ENCODE measurements at places on chromosomes 4 and X. TPM values are rescaled to one million over a fixed set of nuclear protein-coding genes. Genes with fewer than 3 reads are reported as not detected.
A peak's percentile ranks its signal among the peaks of the same experiment; 100 is the strongest.

MBNL3 gene
- total RNA-seq: 12.0 TPM

GRCh38 chr4:69974631-69975030 lies 9.1 kb upstream of the CSN2 start:
- no peaks in the 10 kb centered on the region for H3K27me3 ChIP-seq
- no peak for DNase-seq
- no peaks in the 10 kb centered on the region for H3K36me3 ChIP-seq
- no peaks in the 10 kb centered on the region for H3K4me1 ChIP-seq
- H3K27ac ChIP-seq: no peak overlapping the region

- no peaks in the 10 kb centered on the region for H3K4me1 ChIP-seq
- H3K27me3 ChIP-seq: no peaks in the 10 kb centered on the region
- peak; percentile 75 for DNase-seq
- no peaks in the 10 kb centered on the region for H3K36me3 ChIP-seq
- peak overlapping the region; percentile 25 for H3K4me3 ChIP-seq
Observed at GRCh38 chr4:183407128-183407585, 37.3 kb upstream of the CDKN2AIP start.

PCDH19 gene
- 0.91 TPM for total RNA-seq

DNA sequence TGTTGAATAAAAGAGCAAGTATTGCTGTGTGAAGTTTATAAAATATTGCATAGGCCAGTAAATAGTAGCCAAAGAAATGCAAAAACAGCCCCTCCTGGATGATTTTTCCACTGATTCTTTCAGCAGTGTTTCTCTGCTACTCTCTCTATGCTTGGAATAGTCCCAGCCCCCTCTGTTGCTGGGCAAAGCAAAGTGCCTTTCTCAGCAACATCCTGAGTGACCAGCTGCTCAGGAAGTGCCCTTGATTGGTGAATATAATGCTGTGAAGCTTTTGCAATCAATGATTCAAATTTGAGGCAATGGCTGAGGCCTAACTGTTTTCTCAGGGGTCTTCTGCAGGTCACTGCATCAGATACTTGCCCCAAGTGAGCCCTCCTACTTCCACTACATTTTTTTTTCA lies 656.7 kb downstream of the ZNF674 start:
- H3K27me3 ChIP-seq: no peaks in the 10 kb centered on the region
- no peaks in the 10 kb centered on the region for H3K36me3 ChIP-seq
- H3K4me3 ChIP-seq: no peak overlapping the region
- H3K27ac ChIP-seq: no peak overlapping the region

DNA sequence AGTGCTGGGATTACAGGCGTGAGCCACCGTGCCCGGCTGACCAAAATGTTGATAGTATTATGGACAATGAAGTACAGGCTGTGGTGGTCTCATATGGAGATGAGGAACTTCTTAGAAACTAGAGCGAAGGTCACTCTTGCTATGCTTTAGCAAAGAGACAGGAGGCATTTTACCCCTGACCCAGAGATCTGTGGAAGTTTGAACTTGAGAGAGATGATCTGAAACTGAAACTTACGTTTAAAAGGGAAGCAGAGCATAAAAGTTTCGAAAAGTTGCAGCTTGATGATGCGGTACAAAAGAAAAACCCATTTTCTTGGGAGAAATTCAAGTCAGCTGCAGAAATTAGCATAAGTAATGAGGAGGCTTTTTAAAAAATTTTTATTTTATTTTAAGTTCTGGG lies 8.5 kb upstream of the CTAG2 start:
- H3K4me1 ChIP-seq: no peaks in the 10 kb centered on the region
- H3K4me3 ChIP-seq: no peak overlapping the region
- no peaks in the 10 kb centered on the region for H3K27me3 ChIP-seq

GPR119 gene
- not detected for total RNA-seq

DNA sequence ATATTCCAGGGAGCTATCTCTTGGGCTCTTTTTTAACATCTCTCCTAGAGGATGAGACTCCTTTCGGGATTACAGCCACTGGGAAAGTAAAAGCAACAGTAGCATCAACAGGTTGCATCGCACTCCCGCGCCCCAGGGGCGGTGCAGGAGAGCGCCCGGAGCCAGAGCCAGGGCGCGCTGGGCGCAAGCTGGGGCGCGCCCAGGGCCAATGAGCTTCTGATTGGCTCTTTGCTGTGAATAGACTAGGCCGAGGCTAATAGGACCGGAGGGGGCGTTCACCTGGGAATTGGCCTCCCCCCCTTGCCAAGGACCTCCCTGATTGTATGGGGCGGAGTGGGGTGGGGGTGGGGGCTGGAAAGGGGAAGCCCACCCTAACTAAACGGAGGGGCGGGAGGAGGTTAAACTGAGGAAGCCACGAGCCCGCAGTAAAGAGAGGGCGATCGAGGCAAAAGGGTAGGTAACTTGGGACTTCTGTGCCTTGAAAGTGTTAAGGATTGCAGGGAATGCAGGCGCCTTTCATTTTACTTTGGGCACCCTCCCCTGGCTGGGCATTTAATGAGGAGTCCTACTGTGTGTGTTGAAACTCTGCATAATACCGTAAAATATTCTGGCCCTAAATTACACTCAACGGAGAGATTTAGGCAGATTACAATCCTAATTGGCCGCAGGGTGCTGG lies 1.1 kb upstream of the ATOH1 start:
- no peak overlapping the region for H3K27ac ChIP-seq
- no peaks in the 10 kb centered on the region for H3K36me3 ChIP-seq
- peaks cover 28% of the 10 kb centered on the region for H3K27me3 ChIP-seq
- H3K4me1 ChIP-seq: peaks cover 7% of the 10 kb centered on the region
- no peak overlapping the region for H3K4me3 ChIP-seq
- no peak for DNase-seq

DNA sequence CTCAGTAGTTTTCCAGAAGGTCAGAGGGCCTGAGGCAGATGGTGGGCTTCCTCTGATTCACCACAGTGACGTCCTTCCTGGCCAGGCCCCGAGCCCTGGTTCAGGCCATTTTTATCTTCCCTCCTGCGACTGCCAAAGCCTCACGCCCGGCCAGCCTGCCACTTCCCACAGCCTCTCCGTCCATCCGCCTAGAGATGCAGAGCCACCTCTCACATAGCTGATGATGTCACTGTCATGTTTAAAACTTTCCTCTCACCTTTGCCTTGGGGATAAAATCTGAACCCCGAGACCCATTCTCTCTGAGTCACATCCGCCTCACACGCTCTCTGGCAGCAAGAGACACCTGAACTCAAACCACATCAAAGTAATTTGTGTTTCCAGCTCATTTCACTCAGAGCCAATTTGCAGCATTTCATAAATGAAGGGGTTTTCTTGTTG lies 175.3 kb downstream of the QDPR start:
- no peak for DNase-seq
- H3K36me3 ChIP-seq: no peaks in the 10 kb centered on the region
- H3K4me1 ChIP-seq: no peaks in the 10 kb centered on the region
- H3K27me3 ChIP-seq: no peaks in the 10 kb centered on the region
